ENCODE measurements at places on chromosomes 2 and 18. TPM values are rescaled to one million over a fixed set of nuclear protein-coding genes. Genes with fewer than 3 reads are reported as not detected.

DNA sequence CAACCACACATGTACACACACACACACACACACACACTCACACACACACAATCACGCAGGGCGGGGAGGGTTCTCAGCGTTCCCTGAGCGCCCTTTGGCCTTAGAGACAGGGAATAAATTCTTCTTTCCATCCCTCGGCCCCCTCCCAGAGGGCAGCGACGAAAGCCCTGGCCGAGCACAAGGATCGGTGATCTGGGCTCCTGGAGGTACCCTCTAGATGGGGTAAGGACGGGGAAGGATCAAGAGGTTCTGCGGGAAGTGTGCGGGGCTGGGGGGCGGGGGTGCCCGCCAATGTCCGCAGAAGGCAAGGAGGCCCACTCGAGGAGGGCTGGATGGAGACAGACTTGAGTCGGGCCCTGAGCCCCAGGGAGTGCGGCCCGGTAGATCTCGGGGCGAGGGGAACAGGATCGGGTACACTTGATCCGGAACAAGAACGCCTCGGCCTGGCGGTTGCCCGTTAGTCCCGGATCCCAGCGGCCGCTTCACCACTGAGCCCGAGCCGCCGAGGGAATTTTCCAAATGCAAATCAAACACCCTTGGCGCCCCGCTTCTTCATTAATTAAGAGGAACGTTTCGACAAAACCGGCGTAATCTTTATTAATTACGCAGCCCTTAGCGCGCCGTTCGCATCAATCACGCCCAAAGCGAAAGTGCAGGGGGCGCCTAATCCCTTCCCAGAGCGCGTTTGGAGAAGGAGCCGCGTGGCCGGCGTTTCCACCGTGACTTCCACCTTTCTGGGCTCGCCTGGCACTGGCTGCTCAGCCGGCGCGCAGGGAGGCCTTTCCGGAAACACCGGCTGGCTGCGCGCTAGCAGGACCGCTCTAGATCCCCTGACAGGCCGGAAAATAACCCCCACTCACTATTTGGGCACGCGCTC lies 7.0 kb upstream of the PAX3 start:
- no peak for DNase-seq

- DNase-seq: no peak
These were observed 209.5 kb downstream of the VAPA start for GRCh38 chr18:10122988-10123950.

The NOL4 gene
- 0.20 TPM for total RNA-seq

DNA sequence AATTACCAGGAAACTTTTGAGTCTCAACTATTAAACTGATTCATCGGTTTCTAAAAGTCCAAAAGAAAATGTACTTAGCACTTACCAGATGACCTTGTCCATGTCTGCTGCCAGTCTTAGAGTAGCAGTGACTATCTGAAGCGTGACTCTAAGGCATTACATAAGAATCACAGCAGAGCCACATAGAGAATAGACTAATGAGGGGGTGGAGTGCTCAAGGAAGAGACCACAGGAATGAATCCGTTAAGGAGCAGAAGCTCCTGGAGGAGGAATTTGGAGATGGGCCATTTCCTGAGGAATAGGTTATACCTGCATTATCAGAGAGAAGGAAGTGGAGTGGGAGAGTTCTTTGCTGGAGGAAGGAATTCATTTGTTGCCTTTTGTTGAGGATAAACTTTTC lies 116.0 kb downstream of the MAP3K20 start:
- DNase-seq: no peak

The PSTPIP2 gene
- total RNA-seq: 2.0 TPM

- DNase-seq: no peak
These were observed 6.2 kb downstream of the CCBE1 start for GRCh38 chr18:59690996-59691395.

The RTKN gene
- 27.1 TPM for total RNA-seq

DNA sequence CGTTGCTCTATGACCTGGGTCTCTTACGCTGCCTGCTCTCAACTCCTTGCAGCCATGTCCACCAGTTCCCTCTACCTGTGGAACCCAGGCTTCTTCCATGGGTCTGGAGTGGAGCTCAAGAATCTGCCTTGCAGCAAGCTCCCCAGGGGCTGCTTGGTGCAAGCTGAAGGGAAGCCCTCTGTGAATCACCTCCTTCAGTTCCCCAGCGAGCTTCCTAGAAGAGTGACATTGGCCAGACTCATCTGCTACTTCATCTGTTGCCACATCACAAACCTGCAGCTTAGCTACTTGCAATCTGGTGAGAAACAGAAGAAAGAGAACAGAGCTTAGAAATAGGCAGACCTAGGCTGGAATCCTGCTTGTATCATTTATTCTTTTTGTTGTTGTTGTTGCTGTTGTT lies 9.8 kb upstream of the EFR3B start:
- DNase-seq: no peak

The CNTNAP5 gene
- total RNA-seq: not detected

DNA sequence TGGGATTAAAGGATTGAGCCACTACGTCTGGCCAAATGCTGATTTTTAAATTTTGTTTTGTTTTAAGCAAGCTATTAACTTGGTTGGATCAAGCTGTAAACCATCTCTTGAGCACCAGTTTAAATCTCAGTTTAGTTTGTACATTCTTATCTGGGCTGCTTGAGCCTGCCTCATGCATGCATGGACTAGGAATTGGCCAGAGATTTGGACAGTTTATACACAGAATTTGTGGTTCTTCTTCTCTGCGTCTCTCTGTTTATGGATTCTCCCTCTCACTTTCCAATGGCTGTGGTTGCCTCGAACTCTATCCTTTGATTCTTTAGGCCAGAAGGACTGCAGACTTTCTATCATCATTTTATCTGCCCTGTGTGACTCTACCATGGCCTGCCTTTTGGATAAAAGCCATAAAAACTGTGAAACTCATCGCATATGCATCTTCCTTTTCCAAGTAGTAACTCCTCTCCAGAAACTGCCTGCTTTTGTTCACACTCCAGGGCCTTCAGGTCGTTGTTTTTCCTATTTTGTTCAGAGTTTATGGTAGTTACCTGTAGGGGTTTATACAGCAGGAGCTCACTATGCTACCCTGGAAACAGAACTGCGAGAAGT lies 32.5 kb upstream of the PLB1 start:
- DNase-seq: no peak

- DNase-seq: no peak
These were observed 11.6 kb downstream of the NOL10 start for GRCh38 chr2:10678225-10678624.

The PRKRA gene
- total RNA-seq: 38.4 TPM

GRCh38 chr2:235834781-235835180 lies 333.4 kb downstream of the GBX2 start:
- no peak for DNase-seq

DNA sequence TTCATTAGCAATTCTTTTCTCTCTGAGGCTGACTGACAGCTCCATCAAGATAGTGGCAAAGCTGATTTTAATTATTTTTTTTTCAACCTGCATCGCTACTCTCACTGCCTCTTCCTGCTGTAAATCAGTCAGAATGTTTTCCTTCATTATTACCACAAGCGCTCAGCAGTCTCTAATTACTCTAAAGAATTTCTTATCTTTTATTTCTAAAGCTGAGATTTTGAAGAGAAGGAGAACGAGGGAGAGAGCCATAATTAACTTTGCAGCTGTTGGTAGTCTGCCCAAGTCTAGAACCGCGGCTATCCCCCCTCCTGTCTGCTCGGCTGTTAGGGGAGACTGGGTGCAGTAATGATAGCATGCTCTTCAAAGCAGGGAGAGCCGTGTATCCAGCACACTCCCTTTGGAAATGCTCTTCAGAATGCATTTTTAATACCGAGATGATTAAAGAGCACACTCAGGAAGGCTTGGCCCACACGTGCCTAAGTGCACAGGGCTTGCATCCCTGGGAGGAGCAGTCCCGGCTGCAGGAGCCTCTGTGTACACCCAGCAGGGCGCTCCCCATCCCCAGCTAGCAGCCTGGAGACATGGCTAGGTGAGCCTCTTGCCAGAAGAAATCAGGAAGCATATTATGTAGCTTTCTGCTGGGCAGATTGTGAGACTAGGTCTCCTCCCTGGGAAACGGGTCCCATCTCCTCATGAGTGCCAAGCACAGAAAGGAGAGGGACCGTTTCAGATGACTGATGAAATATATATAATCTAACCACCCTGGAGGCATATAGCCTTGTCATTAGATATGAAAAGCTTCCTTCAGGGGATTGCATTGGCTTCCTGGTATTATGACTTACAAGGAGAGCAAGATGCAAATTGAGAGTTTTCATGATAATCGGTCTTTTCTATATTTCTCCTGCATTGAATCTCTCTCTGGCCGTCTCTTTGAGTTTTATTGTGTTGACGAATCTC lies 555.2 kb downstream of the CMPK2 start:
- no peak for DNase-seq

All from right cardiac atrium (tissue), 5 donors.